ENCODE measurements at places on chromosomes 12 and 14.

DNA sequence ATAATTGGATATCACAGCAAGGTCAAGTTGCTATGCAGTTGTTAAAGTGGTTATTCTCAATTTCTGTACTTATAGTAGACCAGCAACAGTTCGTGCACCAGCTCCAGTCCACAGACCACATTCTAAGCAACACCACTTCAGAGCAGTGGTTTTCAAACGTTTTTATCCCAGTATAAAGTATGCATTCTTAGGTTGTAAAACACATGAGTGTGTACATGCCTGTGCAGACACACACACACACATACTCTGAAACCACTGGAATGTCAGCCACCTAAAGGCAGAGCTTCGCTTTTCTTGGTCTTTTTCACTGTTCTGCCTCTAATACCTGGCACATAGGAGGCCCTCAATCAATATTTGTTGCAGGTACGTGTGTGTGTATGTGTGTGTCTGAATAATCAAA lies 22.2 kb upstream of the C12orf71 start:
- DNase-seq, result no peak

- DNase-seq, result no peak
Observed at GRCh38 chr12:124544983-124545382, 22.4 kb downstream of the NCOR2 start.

DNA sequence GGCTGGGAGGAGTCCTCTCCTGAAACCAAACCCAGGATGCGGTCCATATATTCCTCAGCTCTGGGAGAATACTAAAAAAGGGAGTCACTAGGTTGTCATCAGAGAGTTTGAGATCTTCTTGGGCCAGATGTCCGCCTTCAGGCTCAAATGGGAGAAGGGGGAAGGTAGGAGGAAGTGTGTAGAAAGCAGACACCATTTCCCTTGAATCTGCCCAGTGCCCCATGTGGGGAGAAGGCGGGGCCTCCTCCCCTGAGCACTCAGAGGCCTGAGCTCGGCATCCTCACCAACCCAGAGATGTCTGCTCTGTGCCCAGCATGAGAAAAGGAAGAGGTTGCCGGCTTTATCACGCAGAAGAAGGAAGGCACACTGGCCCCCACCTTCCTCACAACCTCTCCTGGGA lies 37.3 kb downstream of the LTBP2 start:
- DNase-seq, result peak; percentile 50

DNA sequence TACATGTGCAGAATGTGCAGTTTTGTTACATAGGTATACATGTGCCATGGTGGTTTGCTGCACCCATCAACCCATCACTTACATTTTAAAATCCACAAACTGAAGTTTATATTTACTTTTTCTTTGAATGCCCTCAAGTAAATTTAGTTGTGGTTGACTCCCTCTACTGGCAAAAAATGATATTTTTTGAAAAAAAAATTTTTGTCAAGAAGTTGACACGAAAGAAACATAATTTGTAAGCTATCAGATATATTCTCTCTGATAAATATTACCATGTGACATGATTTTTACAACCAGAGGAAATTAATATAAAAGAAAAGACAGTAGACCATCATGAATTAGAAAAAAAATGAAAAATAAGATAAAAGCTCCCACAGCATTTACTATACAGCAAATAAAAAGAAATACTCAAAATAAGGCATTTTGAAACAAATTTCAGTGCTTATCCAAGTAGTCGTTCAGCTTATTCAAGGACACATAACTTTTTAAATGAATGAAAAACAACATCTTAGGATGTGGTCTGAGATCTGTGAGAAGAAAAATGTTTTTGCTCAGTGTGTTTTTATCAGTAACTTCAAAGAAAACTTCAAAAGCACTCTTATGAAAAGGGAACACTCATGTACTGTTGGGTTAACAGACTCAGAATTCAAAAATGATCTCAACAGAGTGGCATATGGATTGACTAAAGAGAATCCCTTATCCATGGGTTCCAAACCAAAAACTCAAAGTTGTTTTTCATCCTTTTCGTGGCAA lies 30.0 kb upstream of the GRIP1 start:
- no peak for DNase-seq

GRCh38 chr14:77032491-77032843 lies 4.0 kb upstream of the IRF2BPL start:
- no peak for DNase-seq

GRCh38 chr12:44217146-44217883 lies 381.4 kb downstream of the TMEM117 start:
- DNase-seq, result no peak

- no peak for DNase-seq
Observed at GRCh38 chr12:104567832-104568486, 111.2 kb downstream of the CHST11 start.

- peak; percentile 28 for DNase-seq
Observed at GRCh38 chr14:50816395-50817047, 14.4 kb downstream of the NIN start.

DNA sequence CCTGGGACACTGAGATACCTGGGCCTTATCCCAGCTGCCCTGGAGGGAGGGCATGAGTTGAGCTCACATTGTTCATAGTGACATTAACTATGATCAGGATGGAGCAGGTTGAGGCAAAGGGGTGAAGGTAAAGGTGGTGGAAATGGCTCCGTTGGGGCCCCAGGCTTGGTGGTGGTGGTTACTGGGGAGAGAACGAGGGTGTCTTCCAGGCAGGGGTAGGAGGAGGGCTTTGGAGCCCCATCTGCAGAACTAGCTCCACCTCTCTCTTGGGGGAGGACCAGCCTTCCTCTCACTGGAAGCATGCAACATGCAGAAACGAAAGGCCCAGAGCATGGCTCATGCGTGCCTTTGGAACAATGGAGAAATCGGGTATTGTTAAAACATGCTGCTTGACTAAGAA lies 217.0 kb downstream of the SLC41A2 start:
- DNase-seq, result no peak

DNA sequence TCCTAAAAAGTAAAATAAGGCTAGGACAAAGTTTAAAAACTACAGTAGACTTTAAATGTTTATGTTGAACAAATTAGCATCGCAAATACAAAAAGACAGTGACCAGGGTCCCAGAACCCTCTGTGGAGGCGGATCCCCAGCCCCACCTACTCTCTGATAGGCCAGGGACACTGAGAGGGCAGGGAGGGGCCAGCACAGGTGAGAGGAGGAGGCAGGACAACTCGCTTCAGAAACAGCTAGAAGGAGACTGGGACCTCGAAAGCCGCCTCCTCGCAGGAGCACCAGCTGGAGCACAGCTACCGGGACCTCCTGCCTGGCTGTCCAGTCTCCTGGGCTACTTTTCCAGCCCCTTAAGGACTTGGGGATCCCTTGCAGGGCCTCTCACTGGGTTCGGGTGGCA lies 992 bp downstream of the DNAH10 start:
- DNase-seq, result no peak

DNA sequence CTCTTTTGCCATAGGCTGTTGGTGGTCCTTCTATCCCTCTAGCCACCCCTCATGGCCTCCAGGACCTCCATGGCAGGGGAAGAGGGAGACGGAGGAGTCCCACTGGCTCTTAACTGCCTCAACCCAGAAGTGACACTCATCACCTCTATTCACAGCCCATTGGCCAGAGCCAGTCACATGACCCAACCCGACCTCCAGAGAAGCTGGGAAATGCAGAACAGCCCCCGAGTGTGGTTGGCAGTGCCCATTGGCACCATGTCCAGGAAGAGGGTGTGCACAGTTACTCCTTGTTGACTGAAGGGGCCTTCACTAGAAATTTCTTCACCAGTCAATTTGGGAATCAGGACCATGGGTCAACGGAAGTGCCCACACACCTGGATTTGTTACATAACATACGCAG lies 17.0 kb upstream of the BCL11B start:
- no peak for DNase-seq

DNA sequence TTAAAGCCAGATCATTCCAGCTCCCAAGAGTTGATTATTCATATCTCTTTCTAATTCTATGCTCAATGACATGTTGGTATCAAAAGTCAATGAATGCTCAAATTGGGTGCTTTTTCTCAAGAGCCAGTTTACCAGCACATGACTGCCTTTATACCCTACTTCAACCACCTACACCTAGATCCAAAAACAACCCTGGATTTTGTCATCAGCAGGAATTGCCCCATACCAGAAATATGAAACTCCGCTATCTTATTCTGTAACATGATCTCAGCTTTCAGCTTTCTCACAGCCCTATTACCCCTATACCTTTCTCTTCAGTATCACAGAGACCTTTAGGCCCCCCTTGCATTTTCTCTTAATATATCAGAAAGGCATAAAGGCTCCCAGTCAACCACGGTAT lies 32.3 kb upstream of the ESR2 start:
- no peak for DNase-seq

DNA sequence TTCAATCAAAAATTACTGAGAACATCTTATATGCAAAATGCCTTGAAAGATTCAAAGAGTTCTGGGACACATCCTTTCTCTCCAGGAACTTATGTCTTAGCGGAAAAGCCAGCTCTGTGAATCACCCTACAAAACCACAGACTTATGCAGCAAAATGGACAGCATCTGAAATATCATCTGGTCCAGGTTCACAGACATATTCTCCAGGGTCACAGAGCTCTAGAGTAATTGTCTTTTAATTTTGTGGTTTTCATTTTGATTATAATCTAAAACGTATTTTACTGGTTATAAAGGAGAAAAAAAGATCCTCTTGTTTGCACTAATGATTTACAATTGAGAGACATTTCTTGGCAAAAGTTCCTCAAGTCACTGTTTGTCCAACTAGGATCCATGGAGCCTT lies 246.2 kb downstream of the MSRB3 start:
- peak; percentile 69 for DNase-seq

DNA sequence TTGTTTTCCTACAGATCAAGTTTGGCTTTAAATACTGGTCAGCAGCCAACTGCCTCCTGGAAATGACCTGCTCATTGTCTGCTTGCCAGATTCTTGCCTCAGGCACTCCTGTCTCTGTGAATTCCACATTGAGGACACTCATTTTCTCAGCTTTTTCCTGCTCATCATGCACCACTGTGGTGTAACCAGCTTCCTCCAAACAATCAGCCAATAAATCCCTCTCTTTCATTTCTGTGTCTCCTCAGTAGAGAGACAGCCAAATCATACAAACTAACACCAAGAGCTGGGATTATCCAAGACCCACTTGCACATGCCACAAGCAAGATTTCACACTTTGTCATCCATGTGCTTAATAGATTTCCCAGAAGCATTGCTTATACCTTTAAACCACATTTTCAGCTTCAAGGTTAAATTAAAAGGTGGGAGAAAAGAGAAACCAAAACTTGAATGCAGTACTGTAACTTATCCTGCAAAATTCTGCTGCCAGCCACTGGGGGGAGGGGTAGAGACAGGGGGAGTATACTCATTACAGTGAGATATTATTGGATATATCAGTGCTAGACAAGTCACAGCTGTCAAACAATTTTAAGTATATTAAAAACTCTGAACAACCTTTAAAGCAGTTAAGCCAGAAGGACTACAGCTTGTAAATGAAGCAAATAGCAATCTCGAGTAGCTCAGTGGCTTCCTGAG lies 105.0 kb downstream of the PPP2R5E start:
- DNase-seq, result peak; percentile 88

DNA sequence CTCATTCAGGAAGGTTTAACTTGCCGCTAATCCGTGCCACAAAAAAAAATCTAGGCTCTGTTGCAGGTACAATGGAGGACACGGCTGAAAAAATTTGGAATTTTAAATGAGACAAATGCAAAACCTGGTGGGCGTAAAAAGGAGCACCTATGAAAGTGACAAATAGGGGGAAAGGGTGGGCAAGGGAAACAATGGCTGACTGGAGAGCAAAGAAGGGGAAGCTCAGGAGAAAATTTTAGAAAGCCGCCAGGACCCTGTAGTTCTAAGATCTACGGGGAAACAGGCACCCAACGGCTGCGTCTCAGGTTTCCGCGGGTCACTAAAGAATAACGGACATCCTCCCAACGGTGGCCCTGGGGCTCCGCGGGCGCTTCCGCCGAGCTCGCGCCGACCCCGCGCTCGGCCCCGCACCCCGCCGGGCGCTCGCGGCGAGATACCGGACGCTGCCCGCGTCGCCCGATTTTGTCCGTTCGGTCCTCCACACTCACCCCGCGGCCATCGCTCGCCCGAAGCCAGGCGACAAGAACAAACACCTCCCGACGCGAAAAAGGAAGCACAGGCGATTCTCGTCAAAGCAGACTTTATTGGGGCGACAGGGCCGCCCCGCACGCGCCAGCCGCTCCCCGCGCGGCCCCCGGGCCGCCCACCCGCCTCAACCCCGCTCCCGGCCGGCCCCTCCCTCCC lies 1.1 kb upstream of the YY1 start:
- peak; percentile 63 for DNase-seq

DNA sequence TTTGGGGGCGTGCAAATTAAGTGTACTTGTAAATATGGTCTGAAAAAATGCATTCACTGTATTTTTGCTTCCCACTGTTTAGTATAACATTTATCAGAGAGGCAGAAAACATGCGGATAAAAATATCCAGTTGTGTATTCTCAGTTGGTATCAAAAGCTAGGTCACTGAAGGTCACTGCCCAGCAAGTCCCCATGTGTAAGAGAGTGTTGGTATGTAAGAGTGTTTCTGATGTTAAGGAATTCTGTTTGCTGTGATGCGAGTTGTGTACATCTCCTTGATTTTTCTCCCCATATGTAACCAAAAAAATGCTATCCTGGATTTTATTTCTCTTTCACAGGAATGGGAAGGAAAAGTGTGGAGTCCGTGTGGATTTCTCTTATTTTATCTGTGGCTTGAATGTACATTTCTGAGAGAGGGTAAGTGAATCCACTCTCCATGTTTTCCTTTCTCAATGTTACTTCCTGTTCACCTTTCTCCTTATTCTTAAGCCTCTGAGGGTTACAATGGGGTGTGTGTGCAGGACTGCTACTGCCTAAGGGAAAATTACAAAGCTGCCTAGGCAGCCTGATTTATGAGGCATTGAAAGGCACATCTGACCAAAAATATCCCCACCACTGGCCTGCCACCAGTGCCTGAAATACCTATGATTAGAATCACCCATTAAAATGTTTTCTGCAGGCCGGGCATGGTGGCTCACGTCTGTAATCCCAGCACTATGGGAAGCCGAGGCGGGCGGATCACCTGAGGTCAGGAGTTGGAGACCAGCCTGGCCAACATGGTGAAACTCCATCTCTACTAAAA lies 97.9 kb upstream of the USP44 start:
- DNase-seq, result no peak

DNA sequence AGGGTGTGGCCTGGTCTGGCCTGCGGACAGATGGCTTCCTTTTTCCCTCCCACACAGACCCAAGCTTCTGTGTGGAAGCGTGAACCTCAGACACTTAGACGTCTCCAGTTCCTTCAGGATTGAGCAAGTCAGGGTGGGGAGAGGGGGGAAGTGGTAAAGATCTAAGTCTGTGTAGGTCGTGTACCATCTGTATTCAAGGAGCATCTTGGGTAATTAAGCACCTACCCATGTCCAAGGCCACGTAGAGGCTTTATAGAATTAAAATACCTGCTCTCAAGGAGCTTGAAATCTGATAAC lies 1.7 kb downstream of the AVIL start:
- peak; percentile 76 for DNase-seq

DNA sequence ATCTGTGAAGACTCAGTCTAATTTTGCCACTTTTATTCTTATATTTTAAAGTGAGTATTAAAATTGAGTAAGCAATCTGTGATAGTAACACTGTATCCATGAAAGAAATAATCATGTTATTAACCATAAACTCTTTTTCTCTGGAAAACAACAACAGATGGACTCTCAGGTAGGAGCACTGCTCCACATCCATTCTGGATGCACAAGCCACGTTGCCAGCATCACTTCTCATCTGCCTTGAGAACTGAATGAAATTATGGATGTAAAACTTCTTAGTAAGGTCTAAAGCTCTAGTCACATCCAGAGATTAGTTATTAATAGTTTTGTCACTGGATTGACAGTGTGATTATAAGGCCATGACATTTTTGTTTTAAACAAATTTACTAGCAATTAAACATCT lies 489.1 kb upstream of the SYT1 start:
- DNase-seq, result no peak

Data from GM03348 (cell line).